CD4-positive, alpha-beta T cell treated with Interleukin-15 for 4 hours (primary cell): ENCODE measurements at places on chromosomes 1 and 21.

DNA sequence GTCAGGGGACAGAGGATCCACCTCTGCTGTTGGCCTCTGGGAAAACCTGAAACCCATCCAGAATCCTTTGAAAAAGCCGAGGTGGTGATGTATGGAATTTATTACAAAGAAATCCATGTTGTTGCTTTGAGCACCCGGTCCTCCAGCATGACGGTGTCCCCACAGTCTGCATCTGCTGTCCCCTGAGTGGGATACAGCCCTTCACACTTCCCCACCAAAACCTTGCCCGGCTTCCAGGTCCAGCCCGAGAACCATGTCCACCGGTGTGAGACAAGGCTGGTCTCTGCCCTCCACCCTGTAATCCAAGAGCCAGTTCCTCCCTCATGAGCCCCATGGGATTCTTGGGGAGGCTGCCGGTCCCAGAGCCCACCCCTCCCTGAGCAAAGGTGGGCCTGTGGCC lies 70.5 kb downstream of the STUM start:
- no peak for DNase-seq

DNA sequence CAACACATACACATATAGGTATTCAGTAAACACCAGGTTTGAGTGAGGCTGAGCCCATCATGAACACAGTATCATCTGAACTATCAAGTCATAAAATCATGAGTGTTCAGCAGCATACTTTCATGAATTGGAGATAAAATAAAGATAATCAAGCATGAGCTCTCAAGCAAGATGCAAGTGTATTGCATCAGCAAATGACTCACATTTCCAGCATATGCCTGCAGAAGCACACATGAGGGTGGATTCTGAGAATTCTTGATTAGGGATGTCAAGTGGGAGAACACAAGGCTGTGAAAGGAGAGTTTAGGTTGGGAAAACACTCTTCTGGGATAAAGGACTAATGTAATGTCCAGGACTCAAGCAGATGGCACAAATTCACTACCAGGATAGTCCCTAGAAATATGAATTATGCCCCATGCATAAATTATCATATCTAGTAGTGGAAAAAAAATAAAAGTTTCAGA lies 299.2 kb downstream of the SRGAP2C start:
- no peak for DNase-seq

- no peak for DNase-seq
Measured at GRCh38 chr1:187605736-187606135, 777.0 kb downstream of the PLA2G4A start.

DNA sequence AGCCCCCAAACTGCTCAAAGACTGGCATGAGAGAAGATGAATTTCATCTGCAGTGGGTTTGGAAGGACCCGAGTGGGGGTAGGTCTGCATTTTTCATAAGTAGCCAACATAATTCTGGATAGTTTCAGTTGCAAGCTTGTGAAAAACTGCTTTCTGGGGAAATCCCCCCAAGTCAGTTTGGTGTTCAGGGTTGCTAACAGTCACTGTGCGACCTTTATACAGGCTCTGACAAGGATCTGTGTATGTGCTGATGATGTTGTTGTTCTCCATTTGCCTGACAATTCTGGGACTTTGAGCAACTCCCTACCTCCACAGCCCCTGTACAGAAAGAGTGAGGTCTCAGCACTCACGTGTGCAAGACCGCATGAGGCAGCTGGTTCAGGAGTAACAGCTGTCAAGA lies 87.9 kb downstream of the SUSD4 start:
- DNase-seq = no peak

DNA sequence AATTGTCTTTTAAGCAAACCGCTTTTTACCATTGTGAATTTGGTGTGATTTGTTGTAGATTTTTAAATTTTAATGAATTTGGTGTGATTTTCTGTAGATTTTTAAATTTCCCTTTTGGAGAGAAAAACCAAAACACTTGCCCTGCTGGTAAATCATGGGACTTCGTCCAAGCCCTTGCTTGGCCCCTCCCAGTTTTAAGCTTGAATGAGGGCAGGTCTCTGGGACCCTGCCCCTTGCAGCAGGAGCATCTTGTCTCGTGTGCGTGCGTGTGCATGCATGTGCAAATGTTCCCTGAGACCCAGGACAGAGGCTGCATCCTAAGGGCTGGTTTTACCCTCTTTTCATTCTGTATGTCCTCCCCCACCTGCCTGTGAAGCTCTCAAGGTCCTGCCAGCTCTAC lies 248.6 kb downstream of the GREM2 start:
- no peak for DNase-seq

DNA sequence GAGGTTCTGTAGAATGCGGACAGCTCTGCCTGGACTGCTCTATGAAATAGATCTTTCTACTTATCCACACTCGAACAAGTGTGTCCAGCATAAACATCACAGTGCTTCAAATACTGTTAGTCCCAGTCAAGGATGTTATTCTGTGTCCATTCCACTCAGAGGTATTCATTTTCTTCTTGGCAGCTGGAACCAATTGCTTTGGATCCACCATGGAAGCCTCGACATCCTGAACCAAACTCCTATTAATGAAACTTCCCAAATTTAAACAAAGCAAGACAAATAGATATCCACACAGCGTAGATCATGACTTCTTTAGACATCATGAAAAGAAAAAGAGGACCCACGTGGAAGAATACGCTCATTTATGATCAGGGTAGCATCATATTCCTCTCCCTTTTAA lies 95.8 kb downstream of the DISC1 start:
- no peak for DNase-seq
